ENCODE measurements at places on chromosomes 13 and 19. TPM values are rescaled to one million over a fixed set of nuclear protein-coding genes. Genes with fewer than 3 reads are reported as not detected.

- DNase-seq = no peak
Measured at GRCh38 chr13:41127701-41128100, 4.9 kb downstream of the KBTBD6 start.

DNA sequence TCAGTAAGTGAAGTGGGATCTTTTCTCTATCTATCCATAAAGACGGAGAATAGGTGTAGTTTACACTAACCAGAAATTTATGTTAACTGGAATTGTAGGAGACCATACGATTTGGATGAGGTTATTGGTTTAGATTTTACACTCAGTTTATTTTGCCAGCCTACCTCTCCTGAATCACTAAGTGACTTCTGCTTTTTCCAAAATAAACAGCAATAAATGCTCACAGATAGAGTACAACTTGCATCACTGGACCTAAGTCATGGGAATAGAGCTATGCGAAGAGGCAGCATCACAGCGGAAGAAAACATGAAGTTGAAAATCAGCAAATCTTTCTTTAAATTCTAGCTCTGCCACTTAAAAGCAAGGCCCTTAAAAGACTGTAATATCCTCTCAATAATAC, 781.0 kb downstream of the LIG4 start:
- no peak for DNase-seq

ZNF492 gene
- 0.12 TPM for total RNA-seq

OR4F17 gene
- not detected for total RNA-seq

DNA sequence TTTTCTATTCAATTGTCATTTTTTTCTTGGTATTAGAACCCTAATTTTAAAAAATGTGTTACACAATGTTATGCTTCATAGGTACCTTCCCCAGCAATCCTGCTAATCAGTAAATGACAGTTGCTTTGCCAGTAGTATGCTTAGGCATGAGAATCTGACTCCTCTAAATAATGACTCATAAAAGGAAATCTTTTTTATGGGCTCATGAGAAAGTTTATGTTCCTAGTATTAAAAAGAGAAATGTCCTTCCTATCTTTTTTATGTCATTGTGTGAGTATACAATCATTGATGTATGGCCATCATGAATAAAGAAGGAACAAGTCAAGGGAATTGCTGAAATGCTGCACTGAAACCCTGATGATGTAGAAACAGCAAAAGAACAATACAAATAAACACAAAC, 1237.7 kb upstream of the PCDH20 start:
- DNase-seq = no peak

CYP2A7 gene
- not detected for total RNA-seq

DNA sequence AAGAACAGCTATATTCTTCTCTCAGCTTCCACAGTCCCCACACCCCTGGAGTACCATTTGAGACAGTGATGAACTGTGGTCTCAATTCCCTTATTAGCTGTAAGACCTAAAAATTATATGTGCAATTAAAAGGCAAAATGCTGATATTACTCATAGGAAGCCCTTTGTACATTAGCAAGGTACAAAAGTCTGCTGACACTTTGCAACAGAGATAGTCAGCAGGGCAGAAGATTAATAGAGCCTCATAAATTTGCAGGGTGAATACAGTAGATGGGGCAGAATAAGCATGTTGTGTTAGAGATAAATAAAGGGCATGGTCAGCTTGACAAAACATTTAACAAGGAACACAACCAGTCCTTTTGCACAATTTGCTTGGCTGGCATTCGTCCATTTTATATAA, 210.0 kb upstream of the OBI1 start:
- no peak for DNase-seq

RGL3 gene
- 6.4 TPM for total RNA-seq

DNA sequence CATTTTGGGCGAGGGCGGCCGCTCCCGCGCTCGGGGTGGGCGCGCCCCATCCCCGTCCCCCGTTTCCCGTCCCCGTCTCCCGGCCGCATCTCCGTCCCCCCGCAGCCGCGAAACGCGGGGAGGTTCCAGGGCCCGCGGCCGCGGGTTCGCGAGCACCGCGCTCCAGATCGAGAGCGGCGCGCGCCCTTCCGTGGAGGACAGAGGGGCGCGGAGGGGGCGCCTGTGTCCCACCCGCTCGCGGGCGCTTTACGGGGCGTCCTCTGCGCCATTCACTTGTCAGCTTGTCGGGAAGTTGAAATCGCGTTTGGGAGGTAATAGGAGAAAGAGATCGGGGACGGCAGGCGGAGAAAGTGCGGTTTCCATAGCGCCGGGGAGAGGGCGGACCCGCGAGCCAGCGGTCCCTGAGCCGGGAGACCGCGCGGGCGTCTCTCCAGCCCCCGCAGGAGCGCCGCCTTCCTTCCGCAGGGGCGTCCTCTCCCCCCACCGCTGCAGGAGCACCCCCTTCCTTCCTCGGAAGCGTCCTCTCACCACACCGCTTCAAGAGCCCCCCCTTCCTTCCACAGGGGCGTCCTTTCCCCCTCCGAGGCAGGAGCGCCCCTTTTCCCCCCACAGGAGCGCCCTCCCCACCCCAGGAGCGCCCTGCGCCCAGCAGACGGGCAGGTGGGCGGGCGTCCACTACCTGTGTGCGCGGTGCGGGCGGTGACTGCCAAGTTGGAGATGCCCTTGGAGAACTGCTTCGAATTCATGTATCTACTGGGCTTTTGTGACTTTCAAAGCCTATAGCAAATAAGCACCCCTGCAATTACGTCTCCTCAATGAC, 962 bp upstream of the IRS2 start:
- peak; percentile 66 for DNase-seq

SLC10A2 gene
- not detected for total RNA-seq

DNA sequence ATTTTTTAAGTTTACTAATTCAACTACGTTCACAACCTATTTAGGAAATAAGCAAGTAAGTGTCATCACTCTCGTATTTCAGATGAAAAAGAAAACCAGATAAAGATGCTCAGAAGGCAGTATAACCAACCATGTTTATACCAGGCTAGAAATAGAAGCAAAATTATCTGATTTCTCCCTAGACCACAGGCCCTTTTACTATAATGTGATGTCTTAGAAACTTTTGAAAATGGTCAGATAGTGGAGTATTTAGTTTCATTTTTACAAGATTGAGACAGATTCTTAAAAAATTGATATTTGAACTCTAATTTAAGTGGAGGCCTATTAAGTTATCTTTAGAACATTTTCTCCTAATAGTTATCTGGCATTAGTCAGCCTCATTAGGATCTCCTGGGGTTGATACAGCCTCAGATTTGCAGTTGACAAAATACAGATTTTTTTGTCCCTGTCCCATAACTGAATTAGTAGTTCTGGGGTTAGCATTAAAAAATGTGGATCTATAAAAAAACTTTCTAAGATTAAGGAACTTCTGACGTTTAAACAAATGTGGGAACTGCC, 818.7 kb upstream of the PCDH9 start:
- no peak for DNase-seq

DNA sequence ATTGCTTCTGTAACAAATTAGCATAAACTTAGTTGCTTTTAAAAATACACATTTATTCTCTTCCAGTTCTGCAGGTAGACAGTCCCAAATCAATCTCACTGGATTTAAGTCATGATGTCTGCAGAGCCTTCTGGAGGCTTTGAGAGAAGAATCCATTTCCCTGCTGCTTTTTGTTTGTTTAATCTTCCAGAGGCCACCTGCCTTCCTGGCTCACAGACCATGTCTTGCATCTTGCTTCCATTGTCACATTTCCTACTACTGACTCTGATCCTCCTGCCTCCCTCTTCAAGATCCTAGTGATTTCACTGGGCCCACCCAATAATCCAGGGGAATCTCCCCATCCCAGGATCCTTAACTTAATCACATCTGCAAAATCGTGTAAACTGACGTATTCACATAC, 473.3 kb downstream of the ITGBL1 start:
- DNase-seq = no peak

DNA sequence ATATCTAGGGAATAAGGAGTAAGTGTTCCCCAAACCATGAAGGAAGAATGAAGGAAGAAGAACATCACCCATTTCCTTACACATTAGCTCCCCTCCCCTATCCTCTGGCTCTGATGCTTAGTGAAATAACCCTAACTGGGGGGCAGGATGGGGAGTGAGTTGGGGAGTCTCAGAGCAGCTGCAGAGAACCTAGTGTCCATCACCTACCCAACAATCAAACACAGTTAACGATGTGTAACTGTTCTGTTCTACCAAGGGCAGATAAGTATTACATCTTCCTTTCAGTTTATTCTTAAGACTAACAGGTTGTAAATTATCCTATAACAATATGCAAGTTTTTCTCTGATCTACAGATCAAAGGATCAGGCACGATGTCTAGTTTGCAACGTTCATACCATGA, 12.8 kb downstream of the ELF1 start:
- DNase-seq = no peak
